ENCODE measurements at places on chromosomes 7 and 10. TPM values are rescaled to one million over a fixed set of nuclear protein-coding genes. Genes with fewer than 3 reads are reported as not detected.

Gene SFMBT2
- total RNA-seq = under 0.01 TPM

Gene TAF6
- total RNA-seq = 36.2 TPM

Gene KBTBD2
- 39.5 TPM for total RNA-seq

Gene LAMB1
- total RNA-seq = 410 TPM

Gene NEUROD6
- total RNA-seq = not detected

Gene WNT16
- 0.29 TPM for total RNA-seq

Gene ADCY1
- 0.59 TPM for total RNA-seq

Gene NUTM2E
- total RNA-seq = not detected

Gene ITGA8
- total RNA-seq = 2.5 TPM

Gene STYXL1
- 23.9 TPM for total RNA-seq

Gene ASZ1
- not detected for total RNA-seq

Gene AZGP1
- not detected for total RNA-seq

Gene FAM204A
- 75.7 TPM for total RNA-seq

Measured in osteoblast (primary cell).